Activated naive CD8-positive, alpha-beta T cell treated with anti-CD3 and anti-CD28 coated beads, Interleukin-2, amount 10 ng/mL, durations not matched to agents 7 days and 5 days (primary cell): ENCODE measurements at places on chromosomes 6 and 20. TPM values are rescaled to one million over a fixed set of nuclear protein-coding genes. Genes with fewer than 3 reads are reported as not detected.
A peak's percentile ranks its signal among the peaks of the same experiment; 100 is the strongest.

DNA sequence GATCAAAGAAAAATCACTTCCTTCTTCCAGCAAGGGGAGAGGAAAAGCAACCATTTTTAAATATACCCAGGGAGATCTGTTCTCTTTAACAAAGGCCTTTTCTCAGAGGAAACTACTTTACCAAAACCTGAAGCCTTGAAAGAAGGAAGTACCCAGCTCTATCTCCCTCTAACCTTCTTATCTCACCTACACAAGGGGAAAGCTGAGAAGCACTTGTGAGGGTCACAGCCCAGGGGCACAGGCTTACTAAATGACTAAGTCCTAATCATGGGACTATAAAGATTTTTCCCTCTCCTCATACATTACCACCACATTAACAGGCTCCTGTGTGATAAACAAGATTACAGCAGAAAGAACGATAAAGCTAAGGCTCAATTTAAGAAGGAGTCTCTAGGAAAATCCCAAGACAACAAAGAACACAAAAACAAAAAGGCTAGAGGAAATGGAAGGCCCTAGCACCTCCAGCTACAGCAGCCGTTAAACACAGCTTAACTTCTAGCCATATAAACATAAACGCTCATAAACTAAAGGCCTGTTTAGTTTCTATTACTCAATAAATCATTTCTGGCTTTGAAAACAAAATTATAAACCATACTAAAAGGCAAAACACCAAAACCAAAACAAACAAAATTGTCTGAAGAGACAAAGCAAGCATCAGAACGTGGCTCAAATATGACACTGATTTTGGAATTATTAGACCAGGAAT, 284.9 kb upstream of the ECI2 start:
- no peak for DNase-seq

GRCh38 chr20:52172392-52173047, 19.1 kb downstream of the ZFP64 start:
- no peak for DNase-seq

- peak; percentile 45 for DNase-seq
These were observed 42.6 kb upstream of the SUPT3H start for GRCh38 chr6:45420083-45420908.

DNA sequence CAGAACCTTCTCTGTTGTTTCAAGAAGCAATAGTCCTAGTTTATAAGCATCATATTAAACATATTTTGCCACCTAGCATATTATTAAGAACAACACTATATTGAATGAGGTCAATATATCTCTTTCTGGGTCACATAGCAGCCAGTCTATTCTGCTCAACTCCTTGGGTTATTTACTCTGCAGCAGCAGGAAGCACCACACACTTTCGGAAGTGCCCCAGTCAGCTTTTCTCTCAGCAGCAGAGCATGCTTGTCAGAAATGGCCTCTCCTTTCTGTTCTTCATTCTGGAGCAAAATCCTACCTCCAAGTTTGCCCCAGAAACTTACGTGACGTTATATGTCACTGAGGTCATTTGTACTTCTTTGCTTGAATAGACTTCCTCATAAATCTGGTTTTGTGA, 22.7 kb downstream of the CFAP206 start:
- DNase-seq, result no peak

- no peak for DNase-seq
These were observed 9.3 kb upstream of the KIF25 start for GRCh38 chr6:167988154-167988495.

- DNase-seq, result peak; percentile 44
These were observed 123.3 kb upstream of the SLC2A12 start for GRCh38 chr6:134175532-134176263.

GRCh38 chr6:62681108-62681507, 395.1 kb upstream of the KHDRBS2 start:
- DNase-seq, result no peak

DNA sequence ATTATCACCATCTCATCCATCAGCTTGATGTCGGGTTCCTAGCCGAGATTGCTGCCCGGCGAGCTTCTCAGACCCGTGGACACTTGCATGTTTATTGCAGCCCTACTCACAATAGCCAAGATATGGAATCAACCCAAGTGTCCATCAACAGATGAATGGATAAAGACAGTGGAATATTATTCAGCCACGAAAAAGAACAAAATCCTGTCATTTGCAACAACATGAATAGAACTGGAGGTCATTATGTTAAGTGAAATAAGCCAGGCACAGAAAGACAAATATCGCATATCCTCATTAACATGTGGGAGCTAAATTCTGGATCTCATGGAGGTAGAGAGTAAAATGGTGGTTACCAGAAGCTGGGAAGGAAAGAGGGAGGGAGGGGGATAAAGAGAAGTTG, 49.1 kb upstream of the SLC2A12 start:
- DNase-seq, result no peak

DNA sequence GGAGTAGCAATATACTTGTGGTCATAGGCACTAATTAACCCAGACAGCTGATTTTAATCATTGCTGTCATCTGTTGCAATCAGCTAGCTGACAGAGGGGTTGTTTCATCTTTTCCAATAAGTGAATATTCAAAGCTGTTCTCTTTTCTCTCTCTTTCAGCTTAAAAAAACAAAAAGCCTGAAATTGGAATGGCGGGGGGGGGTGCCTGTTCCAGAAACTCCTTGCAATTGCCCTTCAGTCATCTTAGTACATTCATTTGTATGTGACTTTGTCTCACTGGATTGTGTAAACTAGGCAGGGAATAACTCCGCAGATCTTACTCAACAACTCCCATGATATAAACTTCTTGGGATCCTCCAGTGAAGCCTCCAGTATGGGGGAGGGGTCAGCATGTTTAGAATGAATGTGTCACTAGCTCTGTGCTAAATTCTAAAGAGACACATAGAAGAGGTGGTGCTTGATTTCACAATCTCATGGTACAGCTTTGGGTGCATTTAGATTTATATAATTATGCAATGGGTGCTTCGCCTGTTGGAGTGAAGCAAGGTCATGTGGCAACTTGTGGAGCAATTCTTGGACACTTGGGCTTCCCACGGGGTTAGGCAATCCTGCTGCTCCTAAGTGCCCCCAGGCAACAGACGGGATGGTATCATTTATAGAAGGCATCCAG, 40.1 kb downstream of the SLC24A3 start:
- DNase-seq, result no peak

GRCh38 chr20:45592574-45593189, 13.6 kb upstream of the WFDC8 start:
- DNase-seq, result no peak

DNA sequence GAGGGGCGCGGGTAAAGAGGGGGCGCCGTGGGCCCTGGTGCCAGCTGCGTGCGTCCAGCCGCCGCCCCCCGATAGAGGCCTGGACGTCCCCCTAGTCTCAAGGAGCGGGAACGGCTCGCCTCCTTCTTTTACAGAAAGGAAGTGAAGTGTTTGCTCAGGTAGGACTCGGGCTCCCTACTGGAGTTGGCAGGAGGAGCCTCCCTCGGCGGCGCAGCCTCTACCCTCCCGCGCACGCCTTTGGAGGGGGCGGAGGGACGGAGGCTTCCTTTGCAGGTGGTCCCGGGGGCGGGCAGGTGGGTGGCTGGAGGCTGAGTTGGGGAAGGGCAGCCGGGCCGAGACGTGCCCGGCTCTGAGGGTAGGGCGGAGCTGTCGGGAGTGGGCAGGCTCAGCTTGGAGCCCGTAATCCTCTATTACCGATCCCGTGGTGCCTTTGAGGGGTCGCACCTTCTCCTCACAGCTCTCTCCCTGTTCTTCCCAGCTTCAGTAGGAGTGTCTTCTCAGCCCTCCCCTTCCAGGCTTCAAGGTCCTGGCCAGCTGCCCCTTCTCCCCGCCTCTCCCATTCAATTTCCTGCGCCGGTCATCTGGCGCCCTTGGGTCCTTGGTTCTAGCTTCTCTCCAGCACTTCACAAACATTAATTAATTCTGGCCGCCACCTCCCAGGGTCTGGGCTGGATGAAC, 728 bp downstream of the ITPR3 start:
- peak; percentile 63 for DNase-seq

DNA sequence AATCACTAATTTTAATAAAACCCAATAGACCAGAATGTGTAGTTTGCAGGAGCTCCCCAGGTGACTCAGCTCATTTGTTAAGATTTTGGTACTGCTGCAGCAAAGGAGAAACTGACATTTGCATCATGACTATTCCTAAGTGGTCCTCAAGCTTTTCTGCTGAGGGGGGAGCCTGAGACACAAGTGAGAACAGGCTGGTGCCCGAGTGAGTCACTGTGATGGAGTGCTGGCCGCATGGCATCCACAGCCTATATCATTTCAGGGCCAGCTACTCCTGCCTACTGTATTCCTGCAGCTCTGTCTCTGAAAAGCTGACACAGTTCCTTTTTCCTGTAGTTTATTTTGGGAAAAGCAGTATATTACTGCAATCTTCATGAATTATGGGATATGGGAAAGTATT, 113.7 kb upstream of the ENPP5 start:
- DNase-seq, result no peak

DNA sequence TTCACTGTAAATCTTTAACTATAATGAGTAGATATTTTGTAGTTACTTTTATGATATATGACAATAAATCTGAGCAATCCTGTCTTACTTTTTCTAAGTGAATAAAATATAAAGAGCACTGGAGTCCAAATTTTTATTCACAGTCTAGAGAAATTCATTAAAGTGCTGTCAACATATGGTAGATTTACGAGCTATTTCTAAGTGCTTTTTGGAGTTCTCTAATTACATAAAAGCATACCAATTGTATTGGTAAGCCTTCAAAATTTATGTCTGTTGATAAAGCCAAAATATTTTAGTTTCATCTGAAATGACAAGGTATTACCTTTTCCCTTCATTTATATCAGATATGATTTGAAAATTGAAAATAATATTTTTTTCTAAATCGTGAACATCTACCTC, 75.4 kb downstream of the MAN1A1 start:
- no peak for DNase-seq

GRCh38 chr6:126145351-126145750, 159.0 kb downstream of the TRMT11 start:
- DNase-seq, result no peak

DNA sequence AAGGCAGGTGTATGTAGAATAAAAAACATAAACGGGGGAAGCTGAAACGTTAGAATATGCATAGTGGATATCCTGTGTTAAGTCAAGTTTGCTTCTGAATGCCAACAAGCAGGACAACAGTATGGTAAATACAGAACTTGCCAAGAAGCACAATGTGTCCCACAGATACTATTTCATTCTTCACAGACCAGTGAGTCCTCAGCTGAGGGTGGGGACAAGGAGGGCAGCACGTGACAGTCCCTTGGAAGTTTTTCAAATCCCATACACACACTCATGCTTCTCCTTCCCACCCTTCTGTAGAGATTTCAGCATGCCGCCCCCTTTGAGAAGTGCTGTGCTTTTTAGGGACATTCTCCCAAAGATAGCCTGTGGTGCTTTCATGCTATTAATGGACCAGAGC, 268.5 kb upstream of the ECI2 start:
- no peak for DNase-seq

- DNase-seq, result peak; percentile 59
These were observed 170.2 kb downstream of the PREX1 start for GRCh38 chr20:48657426-48658197.

GRCh38 chr6:90146921-90147649, 149.6 kb downstream of the BACH2 start:
- no peak for DNase-seq

GRCh38 chr20:5784735-5785134, 34.5 kb downstream of the SHLD1 start:
- no peak for DNase-seq

- DNase-seq, result no peak
These were observed 106.8 kb downstream of the GJA10 start for GRCh38 chr6:90000864-90001731.

- DNase-seq, result no peak
These were observed 10.4 kb downstream of the TAF4 start for GRCh38 chr20:62055106-62055861.

DNA sequence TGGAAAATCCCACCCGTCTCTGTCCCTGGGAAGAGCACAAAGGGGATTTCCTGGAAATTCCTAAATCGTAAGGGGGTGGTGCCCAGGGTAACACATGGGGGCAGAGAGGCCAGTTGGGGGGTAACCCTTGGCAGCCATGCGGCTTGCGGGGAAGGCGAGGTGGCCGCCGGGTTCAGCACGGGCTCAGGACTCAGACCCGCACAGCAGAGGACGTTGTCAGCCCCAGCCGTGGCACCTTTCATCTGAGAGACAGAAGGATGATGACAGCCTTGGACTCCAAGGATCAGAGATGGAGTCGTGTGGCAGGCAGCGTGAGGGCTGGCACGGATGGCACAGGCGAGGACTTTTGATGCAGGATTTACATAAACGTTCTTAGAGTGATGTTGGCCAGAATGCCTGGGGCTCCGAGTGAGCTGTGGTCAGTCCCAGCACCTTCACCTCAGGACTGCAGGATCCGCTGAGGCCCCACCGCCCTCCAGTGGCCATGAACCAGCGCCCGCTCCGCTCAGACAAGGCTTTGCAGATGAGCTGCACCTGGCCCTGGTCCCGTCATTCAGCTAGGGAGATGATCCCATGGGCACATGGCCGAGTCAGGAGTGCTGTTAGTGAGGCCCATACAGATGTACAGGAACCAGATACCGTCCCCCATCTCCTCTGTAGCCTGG, 190.3 kb downstream of the TAF4 start:
- DNase-seq, result no peak

- no peak for DNase-seq
These were observed 76.8 kb upstream of the DUSP22 start for GRCh38 chr6:215335-216034.

- no peak for DNase-seq
These were observed 178.8 kb upstream of the PRDM1 start for GRCh38 chr6:105907301-105907700.

DNA sequence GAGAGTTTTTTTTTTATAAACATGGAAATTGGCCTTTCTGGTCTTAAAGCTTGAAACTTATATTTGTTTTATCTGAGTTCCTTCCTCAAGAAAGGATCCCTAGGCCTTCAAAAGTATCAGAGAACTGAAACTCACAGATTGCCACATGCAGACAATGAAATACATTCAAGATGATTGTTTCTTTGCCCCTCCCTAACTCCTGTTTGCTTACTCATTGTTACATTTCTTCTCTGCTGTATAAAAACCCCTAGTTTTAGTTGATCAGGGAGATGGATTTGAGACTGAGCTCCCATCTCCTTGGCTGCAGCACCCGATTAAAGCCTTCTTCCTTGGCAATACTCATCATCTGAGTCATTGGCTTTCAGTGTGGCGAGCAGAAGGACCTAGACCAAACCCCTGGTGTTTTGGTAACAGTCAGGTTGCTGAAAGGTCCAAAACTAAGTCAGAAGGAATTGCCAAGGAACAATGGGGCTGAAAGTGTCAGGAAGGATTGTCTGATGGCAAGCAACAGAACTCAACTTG, 132.3 kb upstream of the SULF2 start:
- DNase-seq, result no peak

Gene GPLD1
- 0.42 TPM for total RNA-seq

Gene LINC00237
- total RNA-seq, result 0.33 TPM

Gene HLA-G
- 1.6 TPM for total RNA-seq

Gene PRSS16
- 1.4 TPM for total RNA-seq

Gene CSNK2B
- 206 TPM for total RNA-seq

Gene WFDC10B
- not detected for total RNA-seq

Gene ULBP3
- 0.94 TPM for total RNA-seq

Gene RIMS1
- not detected for total RNA-seq

Gene SPDEF
- not detected for total RNA-seq

Gene VNN1
- total RNA-seq, result not detected

Gene PSORS1C2
- total RNA-seq, result not detected
